Stimulated activated CD4-positive, alpha-beta T cell treated with anti-CD3 and anti-CD28 coated beads, Interleukin-1b, Interleukin-23, amount 100 ng/mL, for 48 hours (primary cell): ENCODE measurements at places on chromosomes 3 and 15.
A peak's percentile ranks its signal among the peaks of the same experiment; 100 is the strongest.

DNA sequence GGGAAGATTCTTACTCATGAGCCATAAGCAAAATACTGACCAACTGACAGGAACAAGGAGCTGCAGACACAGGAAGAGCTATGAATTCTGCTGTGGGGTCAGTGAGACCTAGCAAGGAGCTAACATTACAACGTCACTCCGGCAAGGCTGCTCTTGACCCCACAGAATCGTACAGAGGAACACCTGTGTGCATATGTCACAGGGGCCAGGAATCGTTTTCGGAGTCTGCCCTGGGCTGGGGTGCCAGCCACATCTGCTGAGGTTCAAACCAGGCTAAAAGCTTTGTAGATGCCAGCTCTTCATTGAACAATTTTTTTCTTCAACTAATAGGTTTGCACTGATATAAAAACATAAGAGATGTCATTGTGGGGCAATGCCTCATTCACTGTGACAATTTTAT lies 82.6 kb downstream of the LRRK1 start:
- no peak for DNase-seq

DNA sequence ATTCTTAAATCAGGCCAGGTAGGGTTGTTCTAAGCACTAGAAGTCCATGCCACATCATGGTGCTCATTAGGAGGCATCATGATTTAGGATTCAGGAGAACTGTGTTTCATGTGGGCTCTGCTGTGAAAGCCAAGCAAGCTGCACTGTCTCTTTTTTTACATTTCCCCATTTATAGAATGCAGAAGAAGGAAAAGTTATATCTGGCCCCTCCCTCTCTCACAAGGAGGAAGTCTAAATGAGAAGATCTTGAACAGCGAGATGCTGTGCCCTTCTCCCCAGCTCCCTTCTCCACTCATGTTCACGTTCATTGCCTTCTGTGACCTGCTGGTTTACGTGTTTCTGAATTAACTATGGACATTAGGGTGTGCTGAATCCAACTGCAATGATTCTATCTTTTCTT lies 178.5 kb upstream of the RASGRP1 start:
- DNase-seq, result no peak

DNA sequence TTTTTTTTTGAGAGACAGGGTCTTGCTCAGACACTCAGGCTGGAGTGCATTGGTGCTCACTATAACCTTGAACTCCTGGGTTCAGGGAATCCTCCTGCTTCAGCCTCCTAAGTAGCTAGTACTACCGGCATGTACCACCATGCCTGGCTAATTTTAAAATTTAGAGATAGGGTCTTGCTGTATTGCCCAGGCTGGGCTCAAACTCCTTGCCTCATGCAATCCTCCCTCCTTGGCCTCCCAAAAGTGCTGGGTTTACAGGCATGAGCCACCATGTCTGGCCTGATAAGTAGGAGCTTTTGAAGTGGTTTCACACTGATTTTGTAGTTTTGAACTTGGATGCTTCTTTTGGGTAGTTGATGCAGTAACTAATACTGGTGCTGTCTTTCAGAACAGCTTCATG lies 7.8 kb downstream of the MAP2K1 start:
- no peak for DNase-seq

DNA sequence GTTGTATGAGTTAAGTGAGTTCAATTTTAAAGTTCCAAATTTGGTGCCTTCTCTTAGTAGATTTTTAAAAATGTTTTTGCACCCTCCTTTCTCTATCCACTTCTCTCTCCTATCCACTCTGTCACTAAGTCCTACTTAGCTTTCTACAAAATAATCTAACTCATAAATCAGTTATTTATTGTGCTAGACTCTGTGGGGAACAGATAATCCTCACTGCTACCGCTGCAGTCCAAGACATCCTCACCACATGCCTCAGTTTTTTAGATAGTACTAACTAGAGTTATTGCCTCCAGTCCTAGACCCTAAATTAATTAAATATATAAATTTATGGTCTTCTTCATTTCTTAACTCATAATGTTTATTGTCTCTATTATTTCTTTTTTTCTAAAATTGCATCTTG lies 576.3 kb downstream of the GRM7 start:
- no peak for DNase-seq

- no peak for DNase-seq
These were observed 40.8 kb downstream of the NOX5 start for GRCh38 chr15:69055251-69055650.

DNA sequence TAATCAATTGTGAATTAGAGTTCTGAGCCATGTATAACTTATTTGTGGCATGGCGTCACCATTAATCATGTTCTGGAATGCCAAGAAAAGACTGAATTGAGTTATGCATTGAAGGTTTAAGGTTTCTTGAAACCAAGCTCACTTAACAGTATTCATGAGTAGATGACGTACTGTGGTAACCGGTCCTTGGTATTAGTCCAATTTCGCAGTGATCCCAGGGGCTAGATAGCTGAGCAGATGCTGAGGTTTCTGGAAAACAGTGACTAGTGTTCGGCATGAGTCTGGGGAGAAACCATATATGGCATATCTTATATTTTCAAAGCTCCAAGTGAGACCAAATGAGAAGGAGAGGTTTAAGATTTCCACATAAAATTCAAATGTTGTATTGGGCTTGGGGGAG lies 218.3 kb upstream of the LYSMD4 start:
- DNase-seq, result no peak

GRCh38 chr3:146814601-146815315 lies 209.6 kb upstream of the PLSCR5 start:
- no peak for DNase-seq

- DNase-seq, result peak; percentile 80
These were observed 3.6 kb downstream of the BCL6 start for GRCh38 chr3:187741403-187742350.

GRCh38 chr3:183260167-183260904 lies 7.3 kb downstream of the B3GNT5 start:
- no peak for DNase-seq

- DNase-seq, result no peak
These were observed 799.9 kb downstream of the AGBL1 start for GRCh38 chr15:86879250-86880229.

DNA sequence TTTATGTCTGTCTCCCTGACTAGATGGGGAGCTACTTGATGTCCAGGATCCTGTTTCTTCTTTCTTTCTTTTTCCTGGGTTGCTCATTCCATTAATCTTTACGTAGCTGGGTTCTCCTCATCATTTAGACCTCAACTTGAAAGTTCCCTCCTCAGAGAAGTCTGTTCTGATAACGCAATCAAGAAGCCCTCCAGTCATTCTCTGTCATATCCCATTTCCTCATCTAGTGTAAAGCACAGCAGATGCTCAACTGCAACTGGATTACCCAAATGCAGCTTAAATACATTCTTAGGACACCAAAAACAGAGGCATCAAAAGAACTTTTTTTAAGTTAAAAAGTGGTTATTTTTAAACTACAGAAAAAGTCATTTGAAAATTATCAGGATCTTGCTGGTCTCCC lies 51.7 kb upstream of the ST3GAL6 start:
- no peak for DNase-seq

DNA sequence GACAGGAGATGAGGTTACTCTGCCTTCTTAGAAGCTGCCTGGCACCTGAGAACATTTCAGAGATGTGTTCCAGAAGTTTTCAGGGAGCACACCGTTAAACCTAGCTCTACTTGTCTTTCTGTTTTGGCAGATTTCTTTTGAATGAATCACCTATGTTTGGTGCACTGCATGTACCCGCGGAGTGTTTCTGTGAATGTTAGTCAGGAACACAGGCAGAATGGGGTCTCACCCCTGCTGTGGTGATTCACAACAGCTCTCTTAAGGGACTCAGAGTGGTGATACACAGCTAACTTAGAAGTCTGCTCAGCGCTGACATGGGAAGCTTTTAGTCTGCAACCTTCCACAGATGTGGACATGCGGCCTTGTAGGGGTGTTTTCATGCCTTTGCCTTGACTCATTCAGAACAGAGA lies 24.0 kb downstream of the TSEN2 start:
- no peak for DNase-seq

GRCh38 chr3:53328746-53329145 lies 18.6 kb downstream of the DCP1A start:
- DNase-seq, result no peak

- DNase-seq, result no peak
These were observed 171.7 kb upstream of the TLE3 start for GRCh38 chr15:70269311-70269911.

DNA sequence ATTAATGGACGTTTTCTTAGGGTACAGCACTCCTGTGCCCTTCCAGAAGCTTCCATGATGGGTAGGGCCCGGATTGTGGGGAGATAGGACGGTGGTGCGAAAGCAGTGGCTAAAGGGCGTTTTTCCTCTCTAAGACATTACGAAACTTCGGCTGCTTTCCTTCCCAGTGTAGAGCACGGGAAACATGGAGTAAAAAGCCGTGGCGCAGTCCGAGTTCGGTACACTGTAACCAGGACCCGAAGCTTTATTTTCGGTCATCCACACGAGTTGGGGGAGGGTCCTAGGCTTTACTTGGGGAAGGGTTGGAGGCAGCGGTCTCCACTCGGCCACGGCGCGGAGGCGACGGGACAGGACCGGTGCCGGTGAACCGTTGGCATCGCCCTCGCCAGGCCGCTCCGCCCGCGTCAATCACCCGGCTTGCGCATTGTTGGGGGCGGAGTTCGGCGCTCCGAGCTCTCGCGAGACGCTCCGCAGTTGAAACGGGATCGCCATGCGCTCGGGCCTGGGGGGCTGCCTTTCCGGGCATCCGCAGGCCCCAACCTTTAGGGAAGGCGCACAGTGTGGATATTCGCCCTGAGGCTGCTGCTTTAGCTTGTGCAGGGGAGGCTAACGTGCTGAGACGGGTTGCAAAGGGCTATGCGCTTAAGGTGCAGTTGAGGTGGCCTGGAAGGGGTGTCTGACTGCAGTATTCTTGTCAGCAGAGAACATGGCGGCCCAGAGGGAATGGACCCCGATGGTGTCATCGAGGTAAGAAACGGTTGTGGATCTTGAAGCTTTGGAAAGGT lies 546 bp downstream of the EIF4A2 start:
- peak; percentile 78 for DNase-seq

DNA sequence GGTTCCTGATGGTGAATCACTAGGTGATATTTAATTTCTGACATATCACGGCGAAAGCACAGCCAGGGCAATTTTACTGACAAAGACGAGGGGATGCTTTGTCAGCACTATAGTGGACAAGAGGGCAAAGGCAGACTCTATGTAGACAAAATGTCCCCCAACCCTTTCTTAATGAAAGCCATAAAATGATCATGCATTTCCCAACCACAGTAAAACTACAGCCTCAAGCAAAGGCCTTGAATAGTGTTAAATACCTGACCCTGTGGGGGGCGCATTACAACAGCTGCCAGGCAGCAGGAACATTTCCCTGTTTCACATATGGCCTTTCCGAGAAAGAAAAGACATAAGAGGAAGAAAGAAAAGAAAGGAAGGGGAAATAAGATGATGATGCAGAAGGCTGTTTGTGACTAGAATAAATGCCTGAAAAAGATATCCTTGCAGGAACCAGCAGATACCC lies 49.5 kb downstream of the GLDN start:
- no peak for DNase-seq

GRCh38 chr3:153448151-153448829 lies 286.3 kb downstream of the RAP2B start:
- no peak for DNase-seq

DNA sequence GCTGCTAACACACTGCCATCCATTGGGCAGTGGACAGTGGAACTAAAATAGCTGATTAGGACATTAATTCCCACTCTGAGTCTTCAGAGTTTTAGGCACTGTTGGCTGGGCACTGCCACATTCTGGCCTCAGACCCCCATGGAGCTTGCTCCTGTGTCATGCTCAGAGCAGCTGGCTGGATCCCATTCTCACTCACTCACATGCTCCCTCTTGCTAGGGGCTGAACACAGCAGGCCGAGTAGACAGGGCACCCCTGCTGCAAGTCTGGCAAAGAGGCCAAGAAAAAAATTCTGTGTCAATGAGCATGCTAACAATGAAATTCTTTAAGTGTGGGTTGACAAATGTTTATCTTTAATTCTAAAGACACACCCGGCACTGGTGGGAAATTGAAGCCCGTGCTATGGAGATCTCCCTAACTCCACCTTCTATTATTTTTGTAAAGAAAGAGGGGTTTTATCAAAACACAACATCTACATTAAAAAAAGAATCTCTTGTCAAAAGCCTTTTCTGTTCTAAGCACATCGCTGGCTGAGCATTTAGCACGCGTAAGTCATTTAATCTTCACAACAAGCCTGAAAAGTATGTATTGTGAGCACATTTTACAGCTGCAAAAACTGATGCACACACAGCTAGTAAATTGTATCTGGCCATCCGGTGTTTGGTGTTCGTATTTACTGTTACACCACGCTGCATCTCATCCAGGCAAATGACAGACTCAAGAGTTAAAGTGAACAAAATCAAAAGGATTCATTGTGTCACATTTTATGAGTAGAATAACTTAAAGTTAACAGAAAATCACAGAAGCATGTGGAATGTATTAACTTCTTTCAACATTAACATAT lies 362.1 kb downstream of the PLOD2 start:
- DNase-seq, result no peak

DNA sequence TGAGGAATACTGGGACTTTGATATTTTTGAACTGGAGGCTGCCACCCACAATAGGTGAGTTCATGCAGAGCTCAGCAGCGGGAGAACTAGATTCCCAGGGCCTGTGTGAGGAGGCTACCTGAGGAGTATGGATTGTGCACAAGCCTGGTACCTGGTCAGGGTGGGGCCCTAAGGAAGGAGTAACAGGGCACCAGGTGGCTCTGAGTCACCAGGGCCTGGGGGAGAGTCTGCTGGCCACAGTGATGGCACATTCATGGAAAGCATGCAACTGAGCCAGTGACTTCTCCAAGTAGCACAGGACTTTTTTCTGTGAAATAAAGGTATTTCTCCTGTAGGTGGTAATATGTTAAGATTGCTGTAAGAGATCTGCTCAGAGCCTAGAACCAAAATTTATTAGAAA lies 134.4 kb downstream of the PDE8A start:
- DNase-seq, result no peak

GRCh38 chr15:76936671-76937070 lies 5.1 kb downstream of the RCN2 start:
- no peak for DNase-seq

GRCh38 chr15:77032647-77033416 lies 37.9 kb downstream of the PSTPIP1 start:
- DNase-seq, result peak; percentile 1

GRCh38 chr3:13211605-13212210 lies 138.5 kb upstream of the IQSEC1 start:
- no peak for DNase-seq

- DNase-seq, result no peak
These were observed 5.3 kb downstream of the SH2D7 start for GRCh38 chr15:78097667-78098066.

GRCh38 chr15:57503051-57503702 lies 88.5 kb upstream of the MYZAP start:
- no peak for DNase-seq

- DNase-seq, result no peak
These were observed 37.9 kb downstream of the LIPC start for GRCh38 chr15:58469432-58470353.
